ENCODE measurements at places on chromosomes 1 and 21.

DNA sequence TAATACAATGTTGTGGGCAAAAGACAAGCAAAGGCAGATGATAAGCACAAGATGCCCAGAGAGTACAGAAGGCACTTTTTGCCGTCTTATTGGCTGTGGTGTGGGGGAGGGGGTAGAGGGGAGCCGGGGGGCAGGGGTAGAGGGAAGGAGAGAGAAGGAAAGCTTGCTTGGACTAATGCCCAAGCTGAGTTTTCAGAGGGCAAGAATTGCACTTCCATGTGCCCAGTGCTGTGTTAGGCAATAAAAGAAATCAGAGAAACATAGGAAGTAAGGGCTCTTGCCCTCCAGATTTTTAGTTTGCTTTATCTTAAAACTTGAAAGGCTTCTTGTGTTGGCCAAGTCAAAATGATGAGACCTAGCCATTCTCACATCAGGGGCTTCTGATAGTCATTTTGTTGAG is 8.3 kb downstream of the S100A12 start:
- DNase-seq = no peak

DNA sequence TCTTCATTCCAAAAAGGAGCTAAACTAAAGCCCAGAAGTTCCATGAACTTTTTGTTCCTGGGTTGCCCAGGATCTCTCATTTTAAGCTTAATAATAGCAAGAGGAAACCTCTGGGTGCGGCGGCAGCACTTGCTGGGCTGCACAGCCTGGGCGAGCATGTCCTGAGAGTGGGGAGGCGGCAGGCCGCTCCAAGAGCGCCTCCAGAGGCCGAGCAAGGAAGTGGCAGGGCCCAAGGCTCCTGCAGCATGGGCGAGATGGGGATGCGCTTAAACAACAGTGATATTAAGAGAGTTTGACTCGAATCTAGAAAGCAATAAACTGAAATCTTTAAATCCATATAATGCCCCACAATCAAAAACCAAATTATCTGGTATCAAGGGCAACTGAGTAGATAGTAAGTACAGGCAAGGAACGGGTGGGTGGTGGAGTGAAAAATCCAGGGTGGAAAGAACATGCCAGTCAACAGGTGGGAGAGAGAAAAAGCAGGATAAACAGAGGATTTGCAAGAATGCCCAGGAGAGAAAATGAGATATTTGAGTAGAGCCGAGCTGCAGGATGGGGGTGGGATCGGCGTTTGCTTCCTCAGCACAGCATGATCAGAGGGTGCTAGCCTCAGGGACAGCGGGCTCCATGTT is 14.1 kb upstream of the TNR start:
- DNase-seq = peak; percentile 65

- no peak for DNase-seq
Observed at GRCh38 chr1:205817364-205817763, 4.4 kb upstream of the SLC41A1 start.

DNA sequence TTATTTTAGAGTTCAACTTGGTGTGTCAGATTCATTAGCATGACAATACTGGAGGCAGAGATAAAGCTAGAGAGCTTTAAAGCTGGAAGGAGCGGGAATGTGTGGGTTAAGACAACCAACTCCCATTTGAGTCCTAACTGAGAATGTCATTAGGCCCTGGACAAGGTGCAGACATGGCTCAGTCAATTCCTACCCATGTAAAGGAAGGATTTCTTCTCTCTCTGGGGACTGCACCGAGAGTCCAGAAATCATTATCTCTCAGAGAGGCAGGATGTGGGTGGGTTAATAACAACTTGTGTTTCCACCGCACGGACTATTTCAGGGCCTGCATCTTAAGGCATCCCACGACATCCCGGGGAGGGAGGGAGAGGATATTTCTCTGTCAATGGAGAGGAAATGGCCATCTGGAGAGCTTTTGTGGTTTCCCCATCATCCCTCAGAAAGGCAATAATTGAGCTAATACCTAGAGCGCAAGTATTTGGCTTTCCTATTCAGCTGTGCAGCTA is 46.7 kb upstream of the SARS1 start:
- no peak for DNase-seq

GRCh38 chr1:240888039-240888786 is 276.3 kb upstream of the GREM2 start:
- peak; percentile 71 for DNase-seq

- peak; percentile 50 for DNase-seq
Observed at GRCh38 chr1:44802306-44803061, 2.3 kb downstream of the PLK3 start.

- peak; percentile 82 for DNase-seq
Observed at GRCh38 chr1:88650676-88651418, 33.2 kb upstream of the PKN2 start.

DNA sequence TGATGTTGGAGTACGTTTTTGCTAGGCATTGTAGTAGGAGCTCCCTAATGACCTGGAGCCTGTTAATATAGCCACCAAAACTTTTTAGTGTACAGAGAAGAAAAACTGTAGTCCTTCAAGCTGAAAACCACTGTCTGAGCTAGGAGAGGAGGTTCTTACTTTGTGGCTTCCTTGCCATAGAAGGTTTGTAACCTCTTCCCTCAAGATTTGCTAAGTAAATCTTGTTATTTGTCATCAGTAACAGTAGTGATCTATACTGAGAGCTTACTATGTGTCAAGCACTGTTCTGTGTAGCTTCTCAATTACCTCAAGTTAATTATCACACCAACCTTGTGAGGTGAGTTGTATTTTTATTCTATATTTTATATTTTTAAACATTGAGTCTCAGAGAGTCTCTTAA is 21.2 kb upstream of the LRRC8C start:
- no peak for DNase-seq

DNA sequence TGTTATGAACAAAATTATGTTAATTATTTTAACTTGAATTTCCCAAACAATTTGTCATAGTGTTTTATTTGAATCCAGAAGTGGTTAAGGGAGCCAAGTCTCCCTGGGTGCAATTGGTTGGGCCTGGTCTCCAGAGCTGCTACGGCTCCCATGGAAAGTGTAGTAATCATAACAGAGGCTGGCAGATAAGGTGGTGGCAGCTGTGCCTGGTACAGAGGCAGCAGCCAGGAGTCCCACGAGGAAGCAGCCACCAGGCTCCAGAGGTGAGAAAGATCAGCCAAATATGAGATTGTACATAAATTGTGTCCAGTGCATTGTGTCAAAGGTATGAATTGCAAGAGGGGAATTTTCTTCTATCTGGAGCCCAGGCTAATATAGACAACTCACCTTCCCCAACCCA is 368.9 kb upstream of the PTBP2 start:
- no peak for DNase-seq

DNA sequence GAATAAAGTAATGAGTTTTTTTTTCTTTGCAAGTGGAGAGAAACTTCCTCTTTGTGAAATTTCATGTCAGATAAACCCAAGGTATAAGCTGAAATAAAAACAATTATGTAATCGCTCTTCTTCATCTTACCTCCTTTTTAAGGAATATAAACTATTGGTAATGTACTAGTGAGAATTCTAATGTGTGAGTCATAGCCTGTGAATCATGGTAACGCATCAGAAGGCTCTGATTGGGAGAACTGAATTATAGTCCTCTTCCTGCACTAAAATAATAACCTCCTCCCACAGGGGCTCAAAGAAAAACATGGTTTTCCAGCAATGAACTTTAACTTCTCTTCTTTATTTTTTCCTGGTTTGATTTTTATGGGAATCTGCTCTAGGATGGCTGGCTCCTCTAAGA is 57.1 kb upstream of the COX20 start:
- DNase-seq = no peak

DNA sequence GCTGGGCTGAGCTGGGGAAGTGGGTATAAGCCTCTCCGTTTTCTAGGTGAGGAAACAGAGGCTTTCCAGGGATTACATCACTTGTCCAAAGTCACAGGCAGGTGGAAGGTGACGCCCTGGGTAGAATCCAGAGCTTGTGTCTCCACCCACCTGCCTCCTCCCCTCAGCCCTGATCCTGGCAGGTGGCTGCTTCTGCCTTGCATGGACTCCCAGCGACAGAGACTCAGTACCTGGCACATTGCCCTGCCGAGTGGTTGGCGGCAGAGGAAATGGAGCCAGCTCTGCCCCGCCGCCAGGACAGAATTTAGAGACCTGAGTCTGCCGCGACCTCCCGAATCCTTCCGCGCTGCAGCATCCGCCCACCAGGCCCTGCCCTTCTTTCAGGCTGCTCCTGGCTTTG is 2.1 kb downstream of the PLA2G2E start:
- no peak for DNase-seq

DNA sequence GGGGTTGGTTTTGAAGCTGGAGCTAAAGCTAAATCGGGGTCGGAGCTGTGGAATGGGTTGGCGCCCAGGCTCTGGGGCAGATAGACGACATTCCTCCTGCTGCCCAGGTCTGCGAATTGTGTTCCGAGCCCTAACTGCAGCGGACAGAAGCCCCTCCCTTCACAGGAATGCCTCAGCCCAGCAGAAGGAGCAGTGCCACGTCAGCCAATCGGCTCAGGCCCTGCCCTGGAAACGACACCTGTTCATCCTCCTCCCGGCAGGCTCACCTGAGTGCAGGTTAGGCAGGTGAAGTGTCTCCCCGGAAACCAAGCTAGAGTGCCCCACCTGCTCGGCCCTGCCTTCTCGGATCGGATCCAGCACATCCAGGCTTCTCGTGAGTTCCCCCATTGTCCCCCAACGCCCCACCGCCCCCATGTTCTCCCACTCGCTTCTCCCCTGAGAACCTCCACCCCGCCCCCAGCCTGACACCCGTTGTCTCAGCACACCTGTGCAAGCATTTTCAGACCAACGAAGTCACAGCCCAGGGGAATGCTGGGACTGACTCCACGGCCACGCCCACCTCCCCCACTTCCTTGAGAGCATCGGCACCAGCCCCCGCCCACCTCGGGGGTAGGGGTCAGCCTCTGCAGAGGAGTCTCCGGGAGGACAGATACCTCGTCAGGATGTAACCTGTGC is 775 bp downstream of the TMEM125 start:
- DNase-seq = no peak

DNA sequence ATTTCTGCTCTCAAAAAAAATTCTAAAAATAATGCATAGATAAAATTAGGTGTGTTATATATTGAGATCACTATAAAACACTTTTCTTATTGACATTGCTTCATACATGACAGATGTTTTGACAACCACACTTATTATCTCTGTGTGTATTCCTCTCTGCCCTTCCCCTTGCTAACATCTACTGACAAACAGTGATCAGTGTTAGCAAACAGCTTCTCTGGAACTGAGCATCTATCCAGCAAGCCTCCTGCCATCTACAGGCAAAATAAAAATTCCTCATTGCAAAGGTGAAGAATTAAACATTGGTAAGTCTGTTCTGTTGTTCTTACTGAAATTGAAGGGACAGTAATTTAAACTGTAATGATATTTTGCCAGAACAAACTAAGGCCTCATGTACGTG is 2153.9 kb downstream of the NCAM2 start:
- DNase-seq = no peak

DNA sequence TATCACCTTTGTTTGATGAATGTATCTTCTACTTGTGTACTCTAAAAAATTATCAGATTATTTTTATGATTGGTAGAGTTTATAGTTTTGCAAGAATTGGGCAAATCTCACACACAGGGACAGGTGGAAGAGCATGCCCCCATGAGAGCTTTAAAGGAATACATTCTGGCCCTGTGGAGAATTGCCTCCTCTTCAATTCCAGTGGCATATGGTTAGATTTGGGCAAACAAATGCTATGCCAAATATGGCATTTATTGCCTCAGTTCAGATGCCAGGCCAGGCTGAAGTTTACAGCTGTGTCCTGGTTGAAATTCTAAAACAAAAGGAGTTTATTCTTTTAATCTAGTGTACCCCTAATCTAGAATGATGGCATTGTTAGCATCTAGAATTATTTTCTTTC is 162.4 kb upstream of the CACYBP start:
- no peak for DNase-seq

DNA sequence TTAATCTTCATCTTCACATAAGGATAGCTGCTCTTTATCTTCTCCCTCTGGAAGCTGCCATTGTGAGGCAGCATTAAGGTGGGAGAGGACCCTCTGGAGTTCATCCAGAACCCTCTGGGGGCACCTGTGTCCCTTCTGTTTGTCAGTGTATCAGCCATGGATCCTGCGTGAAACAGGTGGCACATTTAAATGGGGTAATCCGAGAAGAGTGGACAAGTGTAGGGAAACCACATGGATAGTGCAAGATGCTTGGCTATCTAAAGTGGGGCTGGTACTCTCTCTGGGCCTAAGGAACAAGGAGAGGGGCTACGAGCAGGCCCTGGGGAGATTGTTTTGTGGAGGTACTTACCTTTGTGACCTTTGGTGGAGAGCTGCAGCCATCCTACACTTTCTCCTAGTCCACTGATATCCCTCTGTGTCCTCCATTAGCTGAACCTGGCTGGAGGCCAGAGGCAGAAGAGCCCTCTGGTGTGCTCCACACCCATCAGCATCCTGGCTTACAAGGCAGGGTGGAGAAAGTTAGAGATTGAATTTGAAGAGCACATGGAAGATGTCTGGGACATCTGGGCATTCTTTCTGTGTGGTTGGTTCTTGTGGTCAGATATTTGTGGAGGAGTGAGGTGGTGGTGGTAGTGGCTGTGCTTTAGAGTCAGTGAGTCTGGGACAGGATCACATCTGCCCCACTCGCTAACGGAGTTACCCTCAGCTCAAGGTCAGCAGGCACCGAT is 117.7 kb downstream of the FGGY start:
- DNase-seq = no peak

GRCh38 chr1:219542828-219543518 is 69.9 kb downstream of the ZC3H11B start:
- no peak for DNase-seq

DNA sequence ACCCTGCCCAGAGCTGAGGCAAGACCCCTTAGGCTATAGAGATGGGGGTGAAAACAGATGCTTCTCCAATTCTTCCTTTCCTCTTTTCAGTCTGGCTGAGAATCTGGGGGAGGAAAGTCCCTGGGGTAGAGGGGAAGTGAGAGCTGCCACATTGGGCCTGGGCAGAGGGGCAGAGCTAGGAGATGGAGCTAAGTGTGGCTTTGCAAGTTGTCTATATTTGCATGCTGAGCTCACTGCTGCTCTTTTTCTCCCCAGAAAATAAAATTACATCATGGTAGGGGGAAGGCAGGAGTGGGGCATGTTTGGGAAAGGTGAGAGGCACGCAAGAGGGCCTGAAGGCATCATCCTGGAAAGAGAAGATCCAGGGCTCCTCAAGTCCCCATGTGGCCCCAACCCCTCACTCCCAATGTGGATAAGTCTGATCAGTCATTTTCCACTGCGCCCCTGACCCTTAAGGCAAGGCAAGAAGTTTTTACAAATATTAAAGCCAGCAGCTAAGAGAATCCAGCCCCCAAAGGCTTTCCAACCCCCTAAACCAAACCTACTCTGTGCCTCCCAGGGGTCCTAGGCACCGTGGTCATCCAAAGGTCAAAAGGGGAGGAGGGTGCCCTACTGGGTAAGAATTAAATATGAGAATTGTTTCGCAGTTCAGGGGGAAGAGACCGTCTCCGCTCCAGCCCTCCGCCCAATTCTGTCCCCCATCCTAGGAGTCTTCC is 500 bp upstream of the PEA15 start:
- no peak for DNase-seq

- no peak for DNase-seq
Observed at GRCh38 chr21:38439426-38439825, 58.9 kb downstream of the ERG start.

- DNase-seq = no peak
Observed at GRCh38 chr1:14811573-14811972, 213.1 kb downstream of the KAZN start.

Measured in WERI-Rb-1 (cell line).